ENCODE measurements at places on chromosomes 4 and X. TPM values are rescaled to one million over a fixed set of nuclear protein-coding genes. Genes with fewer than 3 reads are reported as not detected.

- peak; percentile 73 for DNase-seq
Measured at GRCh38 chrX:1249101-1249887, 19.3 kb upstream of the CSF2RA start.

DNA sequence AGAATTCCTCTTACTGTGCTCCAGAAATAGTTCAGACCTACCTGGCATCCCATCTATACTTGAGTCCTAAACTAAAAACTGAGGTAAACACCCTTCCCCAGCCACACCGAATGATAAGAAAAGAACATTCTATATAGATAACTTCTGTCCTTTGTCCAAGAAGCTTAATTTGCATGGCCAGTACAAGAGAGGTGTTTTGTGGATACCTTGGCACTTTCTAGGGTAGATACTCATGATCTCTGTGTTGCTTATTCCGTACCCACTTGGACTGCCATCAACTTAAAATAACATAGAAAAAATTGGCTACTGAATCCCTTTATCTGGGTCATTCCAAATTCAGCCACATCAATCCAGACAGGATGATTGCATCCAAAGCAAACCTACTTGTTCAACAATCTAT lies 1050.4 kb downstream of the STIM2 start:
- DNase-seq = no peak

DNA sequence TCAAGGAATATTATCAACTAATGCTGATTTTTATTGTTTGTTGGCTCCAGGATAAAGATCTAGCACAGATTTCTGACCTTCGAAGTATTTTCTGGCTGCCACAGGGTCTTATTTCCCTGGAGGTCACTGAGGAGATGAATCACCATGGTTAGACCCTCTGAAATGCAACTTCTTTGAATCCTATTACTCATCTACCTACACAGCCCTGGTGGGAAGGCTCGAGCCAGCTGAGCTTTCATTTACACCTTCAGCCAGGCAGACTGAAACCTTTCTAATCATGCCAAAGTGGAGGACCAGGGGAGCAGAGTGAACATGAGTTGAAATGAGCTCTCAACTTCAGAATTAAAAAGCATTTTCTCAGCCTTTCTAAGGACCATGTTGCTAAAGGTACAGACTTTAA lies 130.5 kb downstream of the SMIM20 start:
- DNase-seq = no peak

- no peak for DNase-seq
Measured at GRCh38 chrX:119381349-119381944, 17.7 kb upstream of the SLC25A43 start.

GRCh38 chr4:179698321-179698720 lies 2256.1 kb upstream of the AGA start:
- DNase-seq = no peak

DNA sequence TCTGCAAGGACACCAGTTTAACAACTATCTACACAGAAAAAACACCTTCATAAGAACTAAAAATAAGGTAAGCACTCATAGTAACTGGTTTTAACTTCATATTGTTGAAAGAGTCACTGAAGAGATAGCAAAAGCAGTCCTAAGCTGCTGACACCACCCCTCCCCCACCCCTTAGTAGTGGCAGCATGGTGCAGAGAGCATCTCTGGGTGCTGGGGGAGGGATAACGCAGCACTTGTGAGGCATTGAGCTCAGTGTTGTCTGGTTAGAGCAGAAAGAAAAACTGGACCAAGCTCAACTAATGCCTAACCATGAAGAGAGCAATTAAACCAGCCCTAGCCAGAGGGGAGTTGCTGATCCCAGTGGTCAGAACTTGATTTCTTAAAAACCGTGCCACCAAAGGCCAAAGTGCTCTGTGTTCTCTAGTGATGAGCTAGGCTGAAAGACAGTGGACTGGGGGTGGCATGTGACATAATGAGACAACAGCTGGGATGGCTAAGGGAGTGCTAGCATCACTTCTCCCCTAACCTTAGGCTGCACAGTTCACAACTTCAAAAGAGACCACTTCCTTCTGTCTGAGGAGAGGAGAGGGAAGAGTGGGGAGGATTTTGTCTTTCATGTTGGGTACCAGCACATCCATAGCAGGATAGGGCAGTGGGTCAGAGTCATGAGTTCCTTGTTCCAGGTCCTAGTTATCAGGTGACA lies 669.3 kb downstream of the PDHA2 start:
- DNase-seq = no peak

- peak; percentile 21 for DNase-seq
Measured at GRCh38 chr4:109067508-109068235, 234.8 kb downstream of the COL25A1 start.

GRCh38 chr4:168797738-168798375 lies 212.2 kb downstream of the CBR4 start:
- no peak for DNase-seq

- no peak for DNase-seq
Measured at GRCh38 chr4:144970597-144970996, 127.4 kb downstream of the ANAPC10 start.

DNA sequence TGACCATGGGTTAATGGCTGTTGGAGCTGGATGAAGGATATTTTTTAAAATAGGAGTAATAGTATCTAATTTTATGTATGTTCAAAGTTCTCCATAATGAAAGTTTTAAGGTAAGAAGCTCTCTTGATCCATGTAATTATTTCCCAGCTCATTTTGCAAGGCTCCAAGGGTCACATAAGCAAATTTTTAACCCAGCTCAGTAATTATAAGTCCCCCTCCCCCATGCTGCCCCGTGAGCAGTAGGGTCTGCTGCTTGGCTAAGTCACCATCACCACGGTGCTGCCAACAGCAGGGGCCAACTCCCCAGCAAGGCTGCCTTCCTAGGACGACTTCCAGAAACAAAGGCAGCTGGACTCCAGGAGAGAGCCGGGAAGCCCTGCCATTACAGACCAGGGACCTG lies 340.0 kb downstream of the FBXW7 start:
- DNase-seq = no peak

DNA sequence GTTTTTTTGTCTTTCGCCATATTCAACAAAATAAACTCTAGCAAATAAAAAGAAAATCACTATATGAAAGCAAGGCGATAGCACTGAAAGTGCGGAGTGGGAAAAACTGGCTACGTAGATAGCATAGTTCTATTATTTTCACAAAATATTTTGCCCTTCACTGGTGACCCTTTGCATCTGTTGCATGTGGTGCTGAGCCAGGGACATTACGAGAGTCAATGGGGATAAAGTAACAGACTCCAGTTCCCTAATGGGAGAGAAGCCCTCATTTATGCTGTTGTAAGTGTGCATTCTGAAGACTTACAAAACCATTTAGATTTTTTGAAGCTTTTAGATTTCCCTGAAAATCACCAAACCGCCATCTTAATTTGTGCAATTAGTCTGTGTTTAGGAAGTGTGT lies 501.6 kb downstream of the PPARGC1A start:
- no peak for DNase-seq

DNA sequence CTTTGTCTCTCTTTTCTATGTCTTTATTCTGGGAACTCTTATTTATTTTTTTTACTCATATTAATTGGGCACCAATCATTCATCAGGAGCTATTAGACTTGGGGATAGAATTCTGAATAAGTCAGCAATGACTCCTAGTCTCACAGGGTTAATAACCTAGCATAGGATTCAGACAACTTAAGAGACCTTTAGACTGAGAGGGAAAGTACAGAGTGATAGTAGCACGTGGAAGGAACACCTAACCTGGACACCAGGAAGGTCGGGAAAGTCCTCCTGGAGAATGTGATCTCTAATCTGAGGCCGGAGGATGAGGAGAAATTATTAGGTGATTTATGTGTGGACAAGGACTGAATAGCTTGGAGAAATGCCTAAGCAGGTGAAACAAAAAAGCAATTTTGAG lies 3.9 kb upstream of the SYNPO2 start:
- DNase-seq = no peak

- DNase-seq = no peak
Measured at GRCh38 chr4:150987204-150987603, 27.9 kb downstream of the LRBA start.

GRCh38 chr4:87069037-87069742 lies 134.4 kb downstream of the AFF1 start:
- no peak for DNase-seq

GRCh38 chr4:139951021-139951420 lies 203.0 kb downstream of the MAML3 start:
- DNase-seq = no peak

GRCh38 chr4:41784191-41784979 lies 35.9 kb upstream of the PHOX2B start:
- no peak for DNase-seq

DNA sequence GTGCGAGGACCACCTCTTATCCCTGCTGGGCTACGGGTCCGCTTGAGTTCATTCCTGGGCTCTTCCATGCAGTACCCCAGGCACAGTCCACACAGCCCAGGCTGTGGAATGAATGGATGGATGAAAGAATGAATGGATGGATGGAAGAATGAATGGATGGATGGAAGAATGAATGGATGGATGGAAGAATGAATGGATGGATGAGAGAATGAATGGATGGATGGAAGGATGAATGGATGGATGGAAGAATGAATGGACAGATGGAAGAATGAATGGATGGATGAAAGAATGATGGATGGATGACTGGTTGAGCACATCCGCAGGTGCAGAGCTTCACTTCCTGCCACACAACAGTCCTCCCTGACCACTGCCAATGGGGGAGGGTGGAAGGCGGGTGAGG lies 28.2 kb downstream of the ACOX3 start:
- DNase-seq = no peak

DNA sequence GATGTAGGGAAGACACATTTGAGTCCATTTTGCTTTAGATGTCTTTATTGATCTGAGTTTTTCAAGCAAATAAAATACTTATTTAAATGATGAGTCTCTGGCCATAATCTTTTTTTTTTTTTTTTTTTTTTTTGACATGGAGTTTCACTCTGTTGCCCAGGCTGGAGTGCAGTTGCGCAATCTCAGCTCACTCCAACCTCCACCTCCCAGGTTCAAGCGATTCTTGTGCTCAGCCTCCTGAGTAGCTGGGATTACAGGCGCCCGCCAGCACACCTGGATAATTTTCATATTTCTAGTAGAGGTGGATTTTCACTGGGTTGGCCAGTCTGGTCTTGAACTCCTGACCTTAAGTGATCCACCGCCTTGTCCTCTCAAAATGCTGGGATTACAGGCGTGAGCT lies 194.5 kb upstream of the MAD2L1 start:
- no peak for DNase-seq

DNA sequence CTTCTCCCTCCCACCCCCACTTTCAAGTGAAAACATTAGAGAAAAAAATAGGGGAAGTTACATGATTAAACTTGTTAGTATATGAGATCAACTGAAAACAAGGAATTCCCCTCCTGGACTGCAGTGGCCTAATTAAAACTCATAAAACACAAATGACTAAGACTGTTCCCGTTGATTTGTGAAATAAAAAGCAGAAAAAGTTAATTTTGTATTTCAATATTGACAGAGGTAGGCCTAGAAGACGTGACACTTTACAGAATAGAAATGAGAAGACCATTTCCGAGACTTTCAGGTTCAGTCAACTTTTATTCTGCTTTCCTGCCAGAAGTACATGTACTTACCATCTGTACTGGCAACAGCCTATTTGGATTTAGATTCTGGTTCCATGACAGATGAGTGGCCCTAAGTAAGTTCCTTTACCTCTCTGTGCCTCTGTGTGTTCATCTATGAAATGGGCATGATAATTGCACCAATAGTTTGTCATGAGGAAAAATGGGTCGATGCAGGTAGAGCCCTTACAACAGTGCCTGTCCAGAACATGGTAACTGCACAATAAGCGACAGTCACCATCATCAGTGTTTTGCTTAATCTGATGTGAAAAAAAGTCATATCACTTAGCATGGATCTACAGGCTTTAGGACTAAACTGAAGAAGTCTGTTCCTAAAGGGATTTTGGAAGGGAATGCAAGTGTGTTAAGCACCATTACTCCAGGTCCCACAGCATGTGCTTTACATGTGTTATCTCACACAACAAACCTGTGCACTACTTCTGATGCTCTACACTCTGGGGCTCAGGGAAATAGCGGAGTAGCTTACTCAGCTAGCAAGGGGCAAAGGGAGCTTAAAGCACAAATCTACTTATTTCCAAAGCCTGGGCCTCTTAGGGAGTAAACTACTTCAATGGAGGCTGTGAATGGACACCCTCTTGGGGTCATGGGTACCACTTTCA lies 562.3 kb upstream of the DIPK2B start:
- DNase-seq = no peak

- no peak for DNase-seq
Measured at GRCh38 chr4:168667376-168667775, 170.5 kb downstream of the PALLD start.

GRCh38 chr4:10385994-10386394 lies 71.2 kb downstream of the ZNF518B start:
- no peak for DNase-seq

DNA sequence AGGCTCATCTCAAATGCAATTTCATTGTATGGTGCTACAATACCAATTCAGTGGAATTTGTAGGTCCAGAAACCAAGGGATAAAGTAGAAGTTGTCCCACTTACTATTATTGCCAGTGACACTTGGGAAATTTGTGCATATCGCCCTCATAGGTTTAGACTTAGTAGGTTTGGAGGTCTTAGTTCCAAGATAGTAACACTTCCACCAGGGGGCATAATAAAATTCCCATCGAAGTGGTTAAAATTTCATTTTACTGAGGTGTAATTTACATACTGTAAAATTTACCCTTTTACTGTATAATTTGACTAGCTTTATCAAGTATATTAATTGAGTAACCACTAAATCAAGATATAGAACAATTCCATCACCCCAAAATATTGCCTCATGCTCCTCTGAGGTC lies 174.6 kb downstream of the INPP4B start:
- DNase-seq = no peak

- no peak for DNase-seq
Measured at GRCh38 chr4:10667701-10668326, 16.8 kb downstream of the CLNK start.

- no peak for DNase-seq
Measured at GRCh38 chr4:132934911-132935310, 214.2 kb upstream of the PCDH10 start.

GYG2 gene
- 0.69 TPM for total RNA-seq

GPAT3 gene
- total RNA-seq = 32.6 TPM

FRAS1 gene
- total RNA-seq = 1.9 TPM

CT45A7 gene
- total RNA-seq = not detected

MAGEB16 gene
- not detected for total RNA-seq

TSPAN7 gene
- 144 TPM for total RNA-seq

Data from psoas muscle (tissue), 8 donors.